ENCODE measurements at places on chromosomes 5 and 9. TPM values are rescaled to one million over a fixed set of nuclear protein-coding genes. Genes with fewer than 3 reads are reported as not detected.

GRCh38 chr5:141632650-141633049 is 4.0 kb downstream of the HDAC3 start:
- no peak for DNase-seq

GRCh38 chr9:18269561-18269960 is 204.4 kb upstream of the ADAMTSL1 start:
- DNase-seq, result no peak

DNA sequence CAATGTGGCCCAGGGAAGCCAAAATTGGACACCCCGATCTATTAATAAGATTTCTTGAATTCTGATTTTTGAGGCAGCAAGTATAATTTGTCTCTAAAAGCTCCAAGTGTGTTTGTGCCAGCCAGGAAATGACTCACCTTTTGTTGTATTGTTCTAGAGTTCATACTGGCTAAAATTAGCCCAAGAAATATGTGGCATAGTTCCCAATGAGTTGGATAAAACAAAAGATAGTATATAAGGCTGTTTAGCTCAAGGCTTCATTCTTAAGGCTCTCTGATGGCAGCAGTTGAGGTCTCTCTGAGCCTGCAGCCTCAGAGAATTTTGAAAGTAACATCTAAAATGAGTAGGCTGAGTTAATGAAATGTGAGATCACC is 21.6 kb downstream of the HMGXB3 start:
- no peak for DNase-seq

- DNase-seq, result no peak
These were observed 1.1 kb downstream of the ARL15 start for GRCh38 chr5:54309276-54309675.

- DNase-seq, result no peak
These were observed 36.1 kb downstream of the TEK start for GRCh38 chr9:27145143-27145542.

- no peak for DNase-seq
These were observed 70.3 kb downstream of the MAP1B start for GRCh38 chr5:72177538-72177937.

GRCh38 chr5:171599957-171600612 is 180.6 kb downstream of the FGF18 start:
- DNase-seq, result no peak

DNA sequence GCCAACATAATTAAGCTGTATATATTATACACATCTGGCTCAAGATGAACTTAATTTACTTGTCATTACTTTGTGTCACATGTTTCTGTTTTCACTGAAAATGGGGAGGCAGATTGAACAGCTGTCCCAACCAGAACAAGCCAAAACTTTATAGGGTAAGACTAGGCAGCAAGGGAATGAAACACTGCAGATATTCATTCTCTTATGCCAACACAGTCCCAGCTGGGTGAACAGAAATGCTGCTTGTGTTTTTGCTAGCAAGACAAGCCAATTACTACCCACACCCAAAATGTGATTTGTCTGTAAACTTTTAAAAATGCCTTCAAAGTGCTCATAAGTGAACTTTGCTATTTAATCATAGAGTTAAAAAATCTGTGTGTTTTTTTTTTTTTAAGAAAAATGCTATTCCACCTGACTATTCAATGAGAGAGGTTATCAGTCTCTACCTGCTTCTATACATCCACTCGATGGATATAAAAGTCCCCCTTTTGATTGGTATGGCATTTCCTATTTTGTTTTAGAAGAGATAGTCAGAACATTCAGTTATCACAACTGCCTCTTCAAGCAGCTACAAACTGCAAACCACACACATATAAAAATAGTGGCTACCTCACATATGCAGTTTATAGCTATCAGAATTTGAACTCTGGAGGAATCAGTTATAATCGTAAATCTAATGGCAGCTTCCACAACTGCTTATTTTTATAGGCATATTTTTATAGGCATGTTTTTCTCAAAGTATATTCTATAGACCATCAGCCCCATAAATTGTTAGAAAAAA is 91.9 kb upstream of the PPP1R2B start:
- no peak for DNase-seq

DNA sequence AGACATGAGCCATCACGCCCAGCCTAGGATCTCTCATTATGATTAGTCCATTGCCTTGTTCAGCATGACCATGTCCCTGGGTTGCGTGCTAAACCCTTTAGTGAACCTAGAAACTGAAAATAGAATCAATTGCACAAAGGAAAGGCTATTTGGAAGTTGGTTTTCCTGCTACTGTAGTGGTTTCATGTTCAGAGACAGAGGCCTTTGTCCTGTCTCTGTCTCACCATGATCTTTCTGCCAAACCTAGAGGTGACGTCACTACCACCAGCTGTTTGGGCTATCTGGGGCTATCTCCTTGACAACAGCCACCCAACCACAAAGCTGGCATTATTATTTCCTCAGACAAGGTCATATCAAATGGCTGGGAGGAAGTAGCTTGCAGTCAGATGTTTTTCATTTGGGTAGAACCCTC is 4.0 kb upstream of the CDK5RAP2 start:
- no peak for DNase-seq

DNA sequence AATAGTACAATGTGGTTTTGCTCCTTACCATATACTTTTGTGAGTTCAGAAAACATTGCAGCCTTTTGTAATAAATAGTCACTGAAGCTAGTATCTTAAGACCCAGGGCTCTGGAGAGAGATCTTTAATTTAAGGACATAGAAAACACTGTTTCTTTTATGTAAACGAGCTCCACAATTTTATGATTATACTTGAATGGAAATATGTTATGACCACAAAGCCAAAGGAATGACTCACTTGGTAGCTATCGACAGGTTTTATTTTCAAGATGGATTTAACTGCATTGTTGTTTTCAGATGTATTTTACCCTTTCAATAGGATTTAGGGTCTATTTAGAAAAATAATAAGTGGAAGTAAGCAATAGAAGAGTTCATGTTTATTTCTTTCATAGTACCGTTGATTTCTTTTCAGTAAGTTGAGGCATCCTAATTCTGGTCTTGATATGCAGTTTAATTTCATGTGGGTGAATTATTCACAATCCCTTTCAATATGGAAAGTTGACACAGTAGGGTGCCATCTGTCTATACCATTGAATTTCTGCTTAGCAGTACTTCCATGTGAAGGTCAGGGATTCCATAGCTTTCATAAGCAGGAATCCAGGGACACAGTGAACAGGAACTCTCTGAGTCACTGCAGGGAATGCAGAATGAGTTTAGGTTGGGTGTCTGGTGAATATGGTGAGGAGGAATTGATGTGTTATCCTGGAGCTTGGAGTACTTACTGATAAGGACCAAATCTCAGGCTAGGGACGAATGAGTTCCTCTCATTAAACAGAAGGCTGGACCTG is 157.6 kb downstream of the CD180 start:
- no peak for DNase-seq

GRCh38 chr5:152638996-152639552 is 234.0 kb upstream of the NMUR2 start:
- no peak for DNase-seq

DNA sequence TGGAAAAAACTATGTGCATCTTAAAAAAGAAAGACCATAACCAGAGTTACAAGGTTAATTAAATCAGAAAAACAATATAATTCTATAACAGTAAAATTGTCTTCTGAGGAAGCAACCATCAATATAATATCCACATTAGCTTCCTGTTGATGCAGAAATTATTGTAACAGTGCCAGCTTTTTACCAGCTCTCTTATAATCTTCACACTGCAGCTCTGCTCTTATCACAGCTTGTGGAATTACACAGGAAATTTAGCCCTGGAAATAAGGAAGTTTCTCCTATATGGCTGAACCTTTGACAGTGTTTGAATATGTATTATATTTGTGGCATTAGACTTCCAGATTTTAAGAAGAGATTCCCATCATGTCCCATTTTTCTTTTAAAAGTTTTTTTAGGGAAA is 49.1 kb upstream of the TEK start:
- no peak for DNase-seq

- DNase-seq, result peak; percentile 41
These were observed 507 bp downstream of the CTNND2 start for GRCh38 chr5:11903614-11904264.

GRCh38 chr5:42919600-42919999 is 107.9 kb upstream of the SELENOP start:
- DNase-seq, result no peak

DNA sequence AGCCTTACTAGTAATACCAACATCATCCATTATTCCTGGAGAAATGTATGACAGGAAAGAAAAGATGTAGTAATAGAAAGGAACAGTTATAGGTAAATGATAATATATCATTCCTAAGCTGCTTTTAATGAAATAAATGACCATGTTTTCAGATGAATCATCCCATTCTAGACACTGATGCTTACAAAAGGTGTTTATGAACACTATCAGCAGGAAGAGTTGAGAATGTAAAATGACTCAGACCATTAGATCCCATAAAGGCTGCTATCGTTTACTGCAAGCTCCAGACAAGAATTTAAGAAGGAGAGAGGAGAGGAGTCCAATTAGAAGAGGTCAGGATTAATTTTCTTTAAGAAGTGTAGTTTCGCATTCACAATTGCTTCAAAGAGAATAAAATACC is 1033.5 kb downstream of the EFNA5 start:
- no peak for DNase-seq

GRCh38 chr5:171850324-171850947 is 64.8 kb downstream of the SMIM23 start:
- no peak for DNase-seq

- DNase-seq, result peak; percentile 88
These were observed 2.3 kb downstream of the KLF9 start for GRCh38 chr9:70411930-70412831.

- no peak for DNase-seq
These were observed 18.5 kb upstream of the TCERG1 start for GRCh38 chr5:146428658-146429057.

The ASPN gene
- 113 TPM for total RNA-seq

The LCN15 gene
- not detected for total RNA-seq

The BARHL1 gene
- not detected for total RNA-seq

The BRD8 gene
- 36.0 TPM for total RNA-seq

The GALNT12 gene
- total RNA-seq, result 12.6 TPM

The TMEFF1 gene
- 0.27 TPM for total RNA-seq

The HACD4 gene
- total RNA-seq, result 3.2 TPM

The PARP8 gene
- 47.6 TPM for total RNA-seq

All from aorta (tissue), 5 donors.